ENCODE measurements at places on chromosomes 3 and 15.

GRCh38 chr3:187758318-187758955, 13.2 kb upstream of the BCL6 start:
- DNase-seq: no peak

- peak; percentile 78 for DNase-seq
These were observed 59.6 kb upstream of the ZBTB38 start for GRCh38 chr3:141308588-141309218.

- no peak for DNase-seq
These were observed 47.2 kb downstream of the BSN start for GRCh38 chr3:49601358-49602048.

DNA sequence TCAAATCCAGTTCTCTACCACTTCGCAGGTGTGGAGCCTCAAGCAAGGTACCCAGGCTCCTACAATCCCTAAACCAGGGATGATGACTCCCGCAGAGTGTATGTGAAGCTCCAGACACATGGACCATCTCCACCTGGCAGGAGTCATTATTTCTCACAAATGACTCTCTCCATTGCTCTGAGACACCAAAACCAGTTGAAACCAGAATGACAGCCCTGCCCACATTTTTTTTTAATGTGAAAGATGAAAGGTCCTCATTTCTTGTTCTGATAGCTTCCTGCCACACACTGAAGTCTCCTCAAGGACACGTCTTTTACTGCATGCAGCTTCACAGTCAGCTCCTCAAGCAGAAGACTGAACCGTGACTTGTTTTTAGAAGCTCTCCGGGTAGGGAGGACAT, 61.4 kb upstream of the ZBTB38 start:
- DNase-seq: no peak

DNA sequence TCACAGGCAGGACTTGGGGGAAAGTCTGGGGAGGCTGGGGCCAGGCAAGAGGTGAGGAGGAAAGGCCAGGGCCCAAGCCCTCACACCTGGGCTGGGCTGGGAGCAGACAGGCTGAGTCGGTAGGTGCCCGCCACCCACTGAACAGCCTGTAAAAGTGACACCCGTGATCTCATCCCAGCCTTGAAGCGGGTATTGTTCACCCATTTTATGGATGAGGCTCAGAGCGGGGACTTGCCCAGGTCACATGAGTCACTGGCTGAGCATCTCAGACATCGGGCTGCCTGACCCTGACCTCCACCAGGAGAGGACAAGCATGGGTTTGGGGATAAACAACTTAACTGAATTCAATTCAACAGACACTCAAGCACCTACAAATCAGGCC, 52.0 kb upstream of the CTSH start:
- DNase-seq: no peak

GRCh38 chr15:39238443-39238842, 342.4 kb upstream of the THBS1 start:
- no peak for DNase-seq

- DNase-seq: peak; percentile 8
These were observed 632 bp downstream of the MTHFS start for GRCh38 chr15:79896131-79896633.

- DNase-seq: no peak
These were observed 57.5 kb downstream of the MED12L start for GRCh38 chr3:151142929-151143328.

- DNase-seq: no peak
These were observed 60.2 kb downstream of the NPTN start for GRCh38 chr15:73573037-73573436.

- peak; percentile 25 for DNase-seq
These were observed at the start of gene FGF7 for GRCh38 chr15:49423021-49423420. TSS of gene FGF7 (plus strand) at chr15:49423242. CDS start at chr15:49424298, 1,056 bp downstream.

DNA sequence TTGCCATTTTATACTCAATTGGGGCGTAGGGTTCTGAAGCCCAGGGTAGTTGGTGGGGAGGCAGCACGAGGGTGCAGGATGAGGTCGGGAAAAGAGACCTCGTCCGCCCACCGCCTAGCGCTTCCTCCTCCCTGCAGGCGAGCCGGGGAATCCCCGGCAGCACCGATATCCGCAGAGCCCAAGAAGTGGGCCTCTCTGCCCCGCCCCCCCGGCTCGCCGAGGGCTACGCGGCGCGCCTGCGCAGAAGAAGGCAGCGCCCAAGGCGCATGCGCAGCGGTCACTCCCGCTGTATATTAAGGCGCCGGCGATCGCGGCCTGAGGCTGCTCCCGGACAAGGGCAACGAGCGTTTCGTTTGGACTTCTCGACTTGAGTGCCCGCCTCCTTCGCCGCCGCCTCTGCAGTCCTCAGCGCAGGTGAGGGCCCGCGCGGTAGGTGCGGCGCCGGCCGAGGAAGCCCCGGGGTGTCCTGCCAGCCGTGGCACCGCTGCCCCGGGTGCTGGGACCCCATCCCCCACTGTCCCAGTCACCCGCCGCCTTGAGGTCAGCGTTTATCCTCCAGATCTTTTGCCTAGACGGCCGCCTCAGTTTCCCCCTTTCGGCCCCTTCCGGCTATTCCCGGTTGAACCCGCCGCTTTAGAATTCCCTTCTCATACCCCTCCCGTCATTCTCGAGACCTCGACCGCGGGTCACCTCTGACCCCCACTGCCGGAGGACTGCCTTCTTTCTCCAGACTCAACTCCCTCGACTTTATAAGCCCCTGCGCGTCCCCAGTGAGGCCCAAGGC, at the start of gene ALAS1:
Gene ALAS1 (plus strand): TSS at position 319 of the 784 bp plus-strand sequence. CDS start 1,082 bp downstream, outside the sequence.
- DNase-seq: peak; percentile 98

DNA sequence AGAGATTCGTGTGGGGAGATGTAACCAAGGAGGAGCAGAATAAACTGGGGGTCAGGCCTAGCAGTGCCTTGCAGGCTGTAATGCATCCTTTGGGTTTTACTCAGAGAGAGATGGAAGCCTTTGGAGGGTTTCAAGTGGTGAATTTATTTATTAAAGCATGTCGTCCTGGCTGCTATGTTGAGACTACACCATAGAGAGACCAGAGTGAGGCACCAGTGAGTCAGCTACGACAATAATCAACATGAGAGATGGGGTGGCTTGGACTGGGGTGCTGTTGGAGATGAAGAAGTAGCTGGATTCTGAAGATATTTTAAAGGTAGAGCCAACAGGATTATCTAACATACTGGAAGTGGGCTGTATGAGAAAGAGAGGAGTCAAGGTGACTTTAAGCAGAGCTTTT, 335.3 kb upstream of the ARHGEF26 start:
- DNase-seq: no peak

- no peak for DNase-seq
These were observed 76.8 kb upstream of the C15orf61 start for GRCh38 chr15:67444100-67444499.

- DNase-seq: no peak
These were observed 127.7 kb downstream of the MTHFS start for GRCh38 chr15:79769069-79769481.

- DNase-seq: no peak
These were observed 148.6 kb upstream of the NR2F2 start for GRCh38 chr15:96181873-96182301.

DNA sequence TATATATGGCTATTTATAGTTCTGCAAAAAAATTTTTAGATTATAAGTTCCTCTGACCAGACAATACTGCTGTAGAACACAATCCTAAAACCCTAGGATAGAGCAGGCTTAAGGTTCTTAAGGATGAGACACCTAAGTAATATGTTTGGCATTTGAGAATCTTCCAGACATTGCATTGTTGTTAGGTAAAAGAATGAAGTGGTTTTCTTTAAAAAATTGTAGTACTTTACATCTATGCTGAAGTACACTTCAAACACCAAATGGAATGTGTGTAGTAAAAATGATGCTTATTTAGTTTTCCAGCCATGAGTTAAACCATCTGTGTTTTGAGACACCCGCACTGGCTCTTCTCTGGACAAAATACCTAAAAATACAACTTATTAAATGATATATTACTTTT, 857.7 kb downstream of the OTOL1 start:
- DNase-seq: no peak

- DNase-seq: peak; percentile 62
These were observed 665.2 kb downstream of the DIPK2A start for GRCh38 chr3:144636833-144637232.

- DNase-seq: no peak
These were observed 81.9 kb downstream of the LRRK1 start for GRCh38 chr15:101001056-101001455.

- no peak for DNase-seq
These were observed 18.4 kb downstream of the HDAC11 start for GRCh38 chr3:13498354-13499060.

DNA sequence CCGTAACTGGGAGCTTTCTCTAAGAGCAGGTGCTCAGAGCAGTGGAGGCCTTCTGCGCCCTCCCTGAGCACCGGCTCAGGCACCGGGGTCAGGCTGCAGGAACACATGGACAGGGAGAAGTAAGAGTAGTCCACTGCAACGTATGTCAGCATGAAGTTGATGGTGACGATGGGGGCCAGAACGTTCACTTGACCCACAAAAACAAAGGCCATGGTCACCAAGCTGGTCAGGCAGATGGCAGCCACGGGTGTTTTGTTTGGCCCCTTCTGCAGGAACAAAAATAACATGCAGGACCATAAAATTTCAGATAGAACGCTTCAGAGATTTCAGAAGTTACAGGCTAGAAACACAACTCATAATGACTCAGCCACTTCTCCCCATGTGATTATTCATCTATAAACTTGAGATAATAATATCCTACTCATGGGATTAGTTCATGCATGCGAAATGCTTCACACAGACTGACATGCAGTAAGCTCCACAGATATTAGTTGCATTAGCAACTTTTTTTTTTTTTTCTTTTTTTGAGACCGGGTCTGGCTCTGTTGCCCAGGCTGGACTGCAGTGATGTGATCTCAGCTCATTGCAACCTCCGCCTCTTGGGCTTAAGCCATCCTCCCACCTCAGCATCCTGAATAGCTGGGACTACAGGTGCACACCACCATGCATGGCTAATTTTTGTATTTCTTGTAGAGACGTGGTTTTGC, 52.2 kb upstream of the HEG1 start:
- DNase-seq: no peak

GRCh38 chr15:29935296-29936004, 113.2 kb upstream of the TJP1 start:
- no peak for DNase-seq

- no peak for DNase-seq
These were observed 135.3 kb downstream of the PCCB start for GRCh38 chr3:136385457-136385856.

GRCh38 chr3:30258426-30259392, 347.7 kb upstream of the TGFBR2 start:
- DNase-seq: no peak

DNA sequence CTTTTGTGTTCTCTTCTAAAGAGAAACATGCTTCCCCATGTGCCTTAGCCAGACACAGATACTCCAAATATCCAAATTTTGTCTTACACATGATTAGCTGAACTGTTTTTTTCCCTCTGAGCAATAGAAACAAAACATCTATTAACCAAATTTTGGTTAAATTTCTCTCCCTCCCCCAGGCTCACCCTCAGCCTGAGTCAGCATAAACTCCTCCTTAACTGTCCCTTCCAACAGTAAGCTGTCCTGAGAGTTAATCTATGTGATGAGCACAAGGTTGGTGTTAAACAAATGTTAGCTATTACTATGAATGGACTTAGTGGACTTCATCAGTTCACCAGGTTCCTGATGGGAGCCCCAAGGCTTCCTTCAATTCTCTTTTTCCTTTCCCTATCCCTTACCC, 108.5 kb downstream of the RSL24D1 start:
- no peak for DNase-seq

DNA sequence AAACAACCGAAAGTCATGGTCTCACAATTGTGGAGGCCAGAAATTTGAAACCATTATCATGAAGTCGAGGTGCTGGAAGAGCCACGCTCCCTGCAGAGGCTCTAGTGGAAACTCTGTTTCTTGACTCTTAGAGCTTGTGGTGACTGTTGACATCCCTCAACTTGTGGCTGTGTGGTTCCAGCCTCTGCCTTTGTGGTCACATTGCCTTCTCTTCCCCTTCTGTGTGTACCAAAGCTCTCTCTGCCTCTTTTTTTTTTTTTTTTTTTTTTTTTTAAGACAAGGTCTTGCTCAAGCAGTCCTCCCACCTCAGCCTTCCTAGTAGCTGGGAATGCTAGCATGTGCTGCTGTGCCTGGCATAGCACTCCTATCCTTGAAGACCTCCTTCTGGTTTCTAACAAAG, 48.7 kb upstream of the CRTC3 start:
- no peak for DNase-seq

- DNase-seq: peak; percentile 62
These were observed 110.8 kb downstream of the TBC1D2B start for GRCh38 chr15:77966540-77967234.

- DNase-seq: no peak
These were observed 27.9 kb downstream of the CFAP100 start for GRCh38 chr3:126422571-126423091.

DNA sequence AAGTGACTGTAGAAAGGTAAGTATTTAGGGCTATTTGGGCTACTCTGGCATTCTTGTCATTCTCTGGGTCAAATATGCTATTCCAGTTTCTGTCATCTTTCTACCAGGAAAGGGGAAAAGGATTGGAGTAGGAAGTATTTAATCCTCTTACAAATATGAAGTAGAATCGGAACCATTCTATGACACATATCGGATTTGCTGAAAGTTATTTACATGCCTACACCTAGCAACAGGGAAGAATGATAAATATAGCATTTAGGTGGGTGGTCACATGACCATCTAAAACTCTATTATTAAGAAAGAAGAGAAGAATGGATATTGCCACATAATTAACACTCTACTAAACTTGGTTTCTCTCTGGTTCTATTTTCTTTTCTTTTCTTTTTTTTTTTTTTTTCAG, 1353.1 kb downstream of the ZPLD1 start:
- DNase-seq: no peak

DNA sequence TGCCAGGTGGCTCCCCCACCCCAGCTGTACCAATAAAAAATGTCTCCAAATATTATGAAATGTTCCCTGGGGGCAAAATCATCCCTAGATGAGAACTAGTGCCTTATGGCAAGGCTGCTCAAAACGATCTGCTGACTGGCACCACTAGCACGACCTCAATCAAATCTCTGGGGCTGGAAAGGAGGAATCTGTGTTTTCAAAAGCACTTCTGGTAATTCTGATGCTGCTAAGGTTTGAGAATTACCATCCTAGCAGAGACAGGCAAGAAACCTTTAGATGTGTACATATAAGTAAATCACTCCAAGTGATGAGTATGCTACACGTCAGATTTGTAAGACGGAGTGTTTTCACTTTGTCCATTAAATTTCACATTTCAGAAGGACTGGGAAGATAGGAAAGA, 360.1 kb upstream of the THRB start:
- DNase-seq: no peak

DNA sequence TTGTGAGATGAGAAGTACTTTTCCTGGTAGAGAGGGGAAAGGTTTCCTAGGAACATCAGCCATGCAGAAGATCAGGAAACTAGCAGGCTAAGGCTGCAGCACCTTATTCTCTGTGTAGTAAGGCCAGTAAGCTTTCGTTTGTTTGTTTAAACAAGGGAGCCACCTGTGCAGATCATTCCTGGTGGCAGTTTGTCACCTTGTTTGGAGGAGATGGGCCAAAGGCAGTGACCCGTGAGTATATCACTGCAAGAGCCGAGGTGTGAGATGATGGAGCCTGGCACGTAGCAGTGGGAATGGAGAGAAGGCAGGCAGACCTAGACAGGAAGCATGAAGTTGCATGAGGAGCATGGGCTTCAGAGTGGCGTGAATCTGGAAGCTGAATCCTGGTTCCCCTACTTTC, 19.6 kb downstream of the ATG7 start:
- no peak for DNase-seq

GRCh38 chr15:38255690-38256089, 3.1 kb downstream of the SPRED1 start:
- DNase-seq: no peak

GRCh38 chr3:113261063-113261625, 49.8 kb downstream of the BOC start:
- DNase-seq: no peak

GRCh38 chr3:25587094-25587493, 77.6 kb downstream of the TOP2B start:
- no peak for DNase-seq

Data from neural progenitor cell (in vitro differentiated cells).